ENCODE measurements at places on chromosomes 1 and 21.
A peak's percentile ranks its signal among the peaks of the same experiment; 100 is the strongest.

DNA sequence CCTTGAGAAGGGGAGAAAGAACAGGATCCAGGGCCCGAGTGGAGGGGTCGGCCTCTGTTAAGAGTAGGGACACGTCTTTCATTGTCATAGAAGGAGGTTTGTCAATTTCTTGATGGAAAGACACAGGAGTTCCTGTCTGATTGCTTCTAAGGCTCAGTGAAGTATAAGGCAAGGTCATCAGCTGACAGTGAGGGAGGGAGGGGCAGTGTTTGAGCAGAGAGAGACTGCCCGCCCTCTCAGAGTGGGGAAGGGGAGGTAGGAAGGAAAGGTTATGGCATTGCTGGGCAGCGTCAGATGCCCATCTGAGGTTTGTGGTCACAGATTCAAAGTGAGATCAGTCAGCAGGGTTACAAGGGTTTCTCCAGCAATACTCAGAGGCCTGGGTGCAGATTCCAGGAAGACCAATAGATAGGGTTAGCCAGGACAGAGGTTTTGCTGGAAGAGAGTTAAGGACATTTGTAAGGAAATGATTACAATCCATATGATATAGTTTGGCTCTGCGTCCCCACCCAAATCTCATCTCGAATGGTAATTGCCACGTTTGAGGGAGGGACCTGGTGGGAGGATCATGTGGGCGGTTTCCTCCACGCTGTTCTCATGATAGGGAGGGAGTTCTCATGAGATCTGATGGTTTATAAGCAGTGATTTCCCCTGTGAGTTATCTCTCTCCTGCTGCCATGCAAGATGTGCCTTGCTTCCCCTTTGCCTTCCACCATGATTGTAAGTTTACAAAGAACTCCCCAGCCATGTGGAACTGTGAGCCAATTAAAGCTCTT lies 127.2 kb upstream of the GJB5 start:
- DNase-seq = no peak

- no peak for DNase-seq
These were observed 11.8 kb upstream of the POGK start for GRCh38 chr1:166827426-166827825.

DNA sequence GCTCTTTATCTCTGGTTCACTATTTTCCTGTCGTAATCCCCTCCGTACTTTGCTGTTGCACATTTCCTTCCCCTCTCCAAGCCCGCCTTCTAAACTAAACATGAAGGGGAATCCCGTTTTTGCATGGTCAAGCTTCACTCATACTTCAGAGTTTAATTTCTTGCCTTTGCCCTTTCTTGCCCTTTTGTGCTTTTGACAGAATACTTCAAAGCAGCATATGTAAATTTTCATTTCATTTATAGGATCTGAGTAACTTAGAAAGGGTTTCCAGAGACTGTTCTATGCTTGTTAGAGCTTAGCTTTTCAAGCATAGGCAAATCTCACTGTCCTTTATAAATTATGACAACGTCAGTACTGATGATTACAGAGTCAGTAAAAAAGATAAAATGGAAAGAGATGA lies 27.7 kb downstream of the SPATA45 start:
- no peak for DNase-seq

GRCh38 chr1:13469343-13469742 lies 44.5 kb downstream of the LRRC38 start:
- no peak for DNase-seq

DNA sequence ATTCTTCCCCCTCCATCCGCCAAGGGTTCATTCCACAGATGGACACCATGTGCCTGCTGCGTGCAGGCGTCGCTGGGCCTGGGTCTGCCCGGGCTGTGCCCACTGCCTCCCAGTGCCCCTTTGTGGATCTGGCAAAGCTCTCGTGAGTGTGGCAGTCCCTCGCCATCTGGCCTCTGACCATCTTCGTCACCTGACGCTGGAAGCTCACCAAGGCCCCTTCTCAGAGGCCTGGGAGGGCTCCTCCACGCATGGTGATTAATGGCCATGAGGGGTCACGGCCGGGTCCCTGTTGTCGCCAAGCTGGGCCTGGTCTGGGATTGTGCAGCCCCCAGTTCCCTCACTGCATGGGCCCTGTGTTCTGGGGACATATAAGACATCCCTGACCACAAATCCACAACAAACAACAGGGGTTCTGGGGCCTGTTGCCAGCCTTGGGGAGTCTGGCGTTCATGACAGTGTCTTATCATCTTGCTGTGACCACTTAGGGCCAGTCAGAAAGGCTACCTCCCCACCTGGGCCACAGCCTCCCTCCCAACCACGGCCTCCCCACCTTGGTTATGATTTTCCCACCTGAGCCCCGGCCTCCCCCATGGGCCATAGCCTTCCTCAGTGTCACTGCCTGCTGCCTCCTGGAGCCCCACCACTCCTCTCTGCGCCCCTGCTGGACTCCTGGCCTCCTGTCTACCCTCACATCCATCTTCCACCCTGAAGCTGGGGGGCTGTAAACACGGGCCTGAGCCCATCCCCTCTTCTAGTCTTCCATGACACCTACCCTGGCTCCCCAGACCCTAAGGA lies 27.9 kb downstream of the SLC45A1 start:
- DNase-seq = no peak

- DNase-seq = no peak
These were observed 529.9 kb upstream of the CAMK1G start for GRCh38 chr1:209053587-209053986.

DNA sequence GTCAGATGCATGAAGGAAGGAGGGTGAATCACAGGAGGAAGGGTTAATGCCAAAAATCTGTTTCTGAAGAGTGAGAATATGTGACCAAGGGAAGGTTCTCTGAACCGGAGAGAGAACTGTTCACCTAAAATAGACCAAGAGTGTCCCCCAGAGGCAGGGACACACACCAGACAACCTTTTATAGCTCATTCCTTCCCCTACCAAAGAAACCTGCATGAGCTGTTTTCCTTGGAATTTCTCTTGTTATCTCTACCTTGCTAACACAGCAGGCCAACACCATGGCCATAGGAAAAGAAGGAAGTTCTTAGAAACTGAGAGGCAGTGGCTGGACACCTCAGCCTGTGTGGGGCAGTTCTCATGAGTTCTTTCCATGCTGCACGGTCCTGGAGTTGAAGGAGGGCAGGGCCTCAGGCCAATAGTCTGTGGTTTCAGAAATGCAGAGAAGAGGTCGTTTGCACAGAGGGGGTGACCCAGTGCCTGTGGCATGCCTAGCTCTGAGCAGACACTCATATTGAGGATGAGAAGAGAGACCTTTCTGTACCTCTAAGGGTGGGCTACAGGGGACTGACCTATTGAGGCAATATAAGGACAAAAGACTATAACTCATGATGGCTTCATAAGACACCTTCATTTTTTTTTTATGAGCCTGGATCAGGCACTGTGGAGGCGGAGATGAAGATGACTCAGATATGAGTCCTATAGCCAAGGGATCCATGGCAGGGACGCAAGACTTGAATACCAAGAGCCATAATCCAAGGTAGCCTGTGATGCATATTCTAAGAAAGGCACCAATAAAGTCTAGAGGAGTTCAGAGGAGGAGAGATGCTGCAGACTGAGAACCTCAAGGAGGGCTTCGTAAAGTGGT lies 39.4 kb downstream of the IGFN1 start:
- no peak for DNase-seq

- no peak for DNase-seq
These were observed 95.9 kb downstream of the DISP1 start for GRCh38 chr1:222910699-222911098.

DNA sequence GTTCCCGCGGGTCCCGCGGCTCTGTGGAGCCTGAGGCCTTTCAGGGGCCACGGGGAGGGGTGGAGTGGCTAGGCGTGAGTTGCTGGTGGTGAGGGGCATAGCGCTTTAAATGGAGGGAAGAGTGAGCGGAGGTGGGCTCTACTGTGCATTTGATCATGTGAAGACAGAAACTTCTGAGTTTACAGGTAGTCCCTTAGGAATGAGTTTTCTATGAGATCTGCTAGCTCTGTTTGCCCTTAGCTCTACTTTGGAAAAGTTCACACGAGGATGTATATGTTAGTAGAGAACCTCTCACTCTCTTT lies 593 bp downstream of the ST6GALNAC3 start:
- no peak for DNase-seq

- DNase-seq = no peak
These were observed 16.3 kb upstream of the ERVH48-1 start for GRCh38 chr21:42941696-42942085.

DNA sequence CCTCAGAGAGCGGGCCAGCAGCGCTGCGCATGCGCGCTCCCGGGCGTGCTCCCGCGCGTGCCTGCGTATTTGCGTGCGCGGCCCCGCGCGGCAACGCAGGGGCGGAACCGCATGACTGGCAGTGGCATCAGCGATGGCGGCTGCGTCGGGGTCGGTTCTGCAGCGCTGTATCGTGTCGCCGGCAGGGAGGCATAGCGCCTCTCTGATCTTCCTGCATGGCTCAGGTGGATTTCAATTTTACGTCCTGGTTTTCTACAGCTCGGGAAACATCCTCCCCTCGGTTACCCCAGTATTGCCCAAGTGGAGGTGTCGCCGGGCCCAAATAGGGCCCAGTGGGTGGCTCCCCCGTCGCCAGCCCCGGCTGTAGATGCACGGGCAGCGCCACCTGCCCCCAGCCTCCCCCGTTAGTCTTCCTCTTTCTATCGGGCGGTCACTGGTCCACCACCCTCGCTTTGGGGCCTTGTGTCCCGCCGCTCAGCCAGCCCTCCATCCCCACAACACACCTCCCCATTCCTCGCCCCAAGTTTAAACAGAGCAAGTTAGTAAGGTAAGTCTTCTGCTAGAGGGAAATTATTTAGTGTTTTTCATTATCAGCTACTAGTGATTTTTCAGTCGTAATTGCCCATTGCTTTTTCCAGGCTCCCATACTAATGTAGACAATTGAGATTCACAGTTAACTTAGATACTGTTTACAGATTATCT lies at the start of gene LYPLAL1:
Gene LYPLAL1 (plus strand): TSS at position 121 of the 702 bp plus-strand sequence. CDS start 13 bp downstream, at position 134.
- peak; percentile 88 for DNase-seq

GRCh38 chr1:195951313-195951712 lies 656.9 kb downstream of the KCNT2 start:
- DNase-seq = no peak

GRCh38 chr1:89894210-89895201 lies 73.7 kb downstream of the LRRC8D start:
- no peak for DNase-seq

DNA sequence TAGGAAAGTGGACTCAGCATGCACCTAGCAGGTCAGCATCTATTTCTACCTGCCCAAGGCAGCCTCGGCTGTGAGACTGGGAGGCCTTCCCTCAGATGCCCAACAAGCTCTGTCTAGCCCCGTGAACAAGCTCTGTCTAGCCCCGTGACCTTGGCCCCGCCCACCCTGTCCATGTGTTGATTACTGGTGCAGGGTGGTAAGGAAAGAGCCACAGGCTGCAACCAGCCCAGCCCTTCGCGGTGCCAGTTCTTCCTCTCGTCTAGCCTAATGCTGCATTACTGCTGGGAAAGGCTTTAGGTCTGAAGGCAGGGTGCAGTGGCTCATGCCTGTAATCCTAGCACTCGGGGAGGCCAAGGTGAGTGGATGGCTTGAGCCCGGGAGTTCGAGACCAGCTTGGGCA lies 2.2 kb downstream of the GPR153 start:
- DNase-seq = no peak

DNA sequence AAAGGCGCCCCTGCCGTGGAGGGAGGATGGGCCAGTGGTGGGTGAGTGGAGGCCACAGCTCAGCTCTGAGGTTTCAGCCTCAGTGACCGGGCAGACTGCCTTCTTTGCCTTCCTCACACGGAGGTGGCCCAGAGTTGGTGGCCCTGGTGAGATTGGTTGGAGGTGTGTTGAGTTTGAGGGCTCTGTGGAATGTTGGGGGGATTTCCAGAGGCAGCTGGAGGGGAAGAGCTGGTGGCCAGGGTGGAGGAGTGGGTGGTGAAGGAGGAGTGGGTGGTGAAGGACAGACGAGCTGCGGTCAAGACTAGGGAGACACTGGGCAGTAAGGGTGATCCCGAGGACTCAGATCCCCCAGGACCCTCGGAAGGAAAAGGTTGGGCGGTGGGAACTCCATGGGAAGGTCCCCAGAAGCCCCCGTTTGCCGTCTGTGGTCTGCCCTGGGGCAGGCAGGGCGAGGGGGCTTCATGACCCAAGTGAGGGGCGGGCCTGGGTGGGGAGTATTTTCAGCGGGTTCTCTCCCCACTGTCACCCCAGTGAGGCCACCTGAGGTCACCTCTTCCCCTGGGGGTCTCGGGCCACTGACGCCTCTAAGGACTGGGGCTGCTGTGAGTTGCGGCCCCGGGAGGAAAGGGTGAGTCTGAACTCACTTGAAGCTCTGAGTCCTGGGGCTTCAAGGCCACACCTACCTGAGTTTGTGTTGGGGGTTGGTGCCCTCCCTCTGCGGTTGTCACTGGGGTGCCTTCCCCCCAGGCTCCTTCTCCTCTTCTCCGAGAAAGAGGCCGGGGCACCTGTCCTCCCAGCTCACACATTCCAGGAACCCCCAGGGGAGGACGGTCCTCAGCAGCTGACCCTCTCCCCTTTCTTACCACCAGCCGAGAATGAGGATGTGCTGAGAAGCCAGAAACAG lies 22.7 kb upstream of the PIK3CD start:
- DNase-seq = peak; percentile 72

DNA sequence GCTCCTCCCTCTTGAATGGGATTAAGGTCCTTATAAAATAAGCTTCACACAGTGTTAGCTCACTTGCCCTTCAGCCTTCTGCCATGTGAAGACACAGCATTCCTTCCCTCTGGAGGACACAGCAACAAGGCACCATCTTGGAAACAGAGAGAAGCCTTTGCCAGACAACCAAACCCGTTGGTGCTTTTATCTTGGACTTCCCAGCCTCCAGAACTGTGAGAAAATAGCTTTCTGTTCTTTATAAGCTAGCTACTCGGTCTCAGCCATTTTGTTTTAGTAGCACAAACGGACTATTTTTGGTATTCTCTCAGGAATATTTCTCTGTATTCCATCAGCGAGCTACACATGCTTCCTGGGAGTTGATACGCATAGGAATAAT lies 58.6 kb upstream of the IRF2BP2 start:
- no peak for DNase-seq

DNA sequence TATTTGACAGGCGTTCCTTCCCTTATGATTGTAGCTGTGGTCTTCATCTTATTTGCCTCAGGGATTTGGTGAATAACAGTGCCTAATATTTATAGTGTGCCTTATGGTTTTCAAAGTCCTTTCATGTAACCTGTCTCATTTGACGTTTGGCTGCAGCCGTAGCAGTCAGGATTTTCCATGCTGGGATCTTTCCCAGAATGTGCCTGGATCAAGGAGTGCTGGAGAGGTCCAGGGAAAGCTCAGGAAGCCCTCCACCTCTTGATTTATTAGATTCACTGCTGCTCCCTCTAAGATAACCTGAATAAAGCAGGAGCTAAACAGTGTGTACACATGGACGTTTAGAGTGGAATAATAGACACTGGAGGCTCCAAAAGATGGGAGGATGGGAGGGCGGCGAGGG lies 5.2 kb downstream of the C1orf21 start:
- DNase-seq = no peak

DNA sequence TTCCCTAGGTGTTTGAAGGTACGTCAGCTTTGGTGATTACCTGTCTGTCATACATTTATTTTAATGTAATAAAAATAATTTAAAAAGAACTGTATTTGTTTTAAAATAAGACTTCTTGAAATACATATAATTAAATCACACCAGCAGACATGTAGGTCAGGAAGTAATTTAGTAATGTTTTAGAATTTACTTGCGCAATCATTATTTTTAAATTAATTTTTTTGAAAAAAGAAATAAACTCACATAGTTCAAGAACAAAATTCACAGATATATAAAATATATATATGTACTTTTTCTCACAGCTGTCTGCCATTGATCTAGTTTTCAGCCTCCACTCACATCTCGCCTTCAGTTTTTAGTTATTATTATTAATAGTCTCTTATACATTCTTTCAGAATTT lies 875.9 kb downstream of the TTLL7 start:
- DNase-seq = no peak

All from central memory CD4-positive, alpha-beta T cell (primary cell).